ENCODE measurements at places on chromosomes 1 and 21.

DNA sequence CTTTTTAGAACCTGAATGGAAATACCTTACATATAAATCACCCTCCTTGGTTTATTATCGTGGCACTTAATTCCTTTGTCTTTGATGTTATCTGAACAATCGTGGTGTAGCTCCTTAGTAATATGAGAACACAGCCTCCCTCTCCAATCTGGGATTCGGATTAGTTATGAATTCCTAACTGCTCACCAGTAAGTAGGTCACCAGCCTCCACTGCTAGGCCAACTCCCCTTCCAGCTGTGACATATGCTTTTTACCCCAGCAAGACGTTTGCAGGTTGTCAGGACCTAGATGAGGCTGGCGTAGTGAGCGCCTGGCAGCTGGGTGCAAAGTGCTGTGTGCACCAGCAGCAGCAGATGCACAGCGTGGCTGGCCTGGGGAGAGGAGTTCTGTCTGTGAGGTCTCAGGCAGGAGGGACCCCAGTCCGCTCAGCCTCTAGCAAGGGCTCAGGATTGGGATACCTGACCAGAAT, 38.2 kb downstream of the NTPCR start:
- peak; percentile 41 for DNase-seq

DNA sequence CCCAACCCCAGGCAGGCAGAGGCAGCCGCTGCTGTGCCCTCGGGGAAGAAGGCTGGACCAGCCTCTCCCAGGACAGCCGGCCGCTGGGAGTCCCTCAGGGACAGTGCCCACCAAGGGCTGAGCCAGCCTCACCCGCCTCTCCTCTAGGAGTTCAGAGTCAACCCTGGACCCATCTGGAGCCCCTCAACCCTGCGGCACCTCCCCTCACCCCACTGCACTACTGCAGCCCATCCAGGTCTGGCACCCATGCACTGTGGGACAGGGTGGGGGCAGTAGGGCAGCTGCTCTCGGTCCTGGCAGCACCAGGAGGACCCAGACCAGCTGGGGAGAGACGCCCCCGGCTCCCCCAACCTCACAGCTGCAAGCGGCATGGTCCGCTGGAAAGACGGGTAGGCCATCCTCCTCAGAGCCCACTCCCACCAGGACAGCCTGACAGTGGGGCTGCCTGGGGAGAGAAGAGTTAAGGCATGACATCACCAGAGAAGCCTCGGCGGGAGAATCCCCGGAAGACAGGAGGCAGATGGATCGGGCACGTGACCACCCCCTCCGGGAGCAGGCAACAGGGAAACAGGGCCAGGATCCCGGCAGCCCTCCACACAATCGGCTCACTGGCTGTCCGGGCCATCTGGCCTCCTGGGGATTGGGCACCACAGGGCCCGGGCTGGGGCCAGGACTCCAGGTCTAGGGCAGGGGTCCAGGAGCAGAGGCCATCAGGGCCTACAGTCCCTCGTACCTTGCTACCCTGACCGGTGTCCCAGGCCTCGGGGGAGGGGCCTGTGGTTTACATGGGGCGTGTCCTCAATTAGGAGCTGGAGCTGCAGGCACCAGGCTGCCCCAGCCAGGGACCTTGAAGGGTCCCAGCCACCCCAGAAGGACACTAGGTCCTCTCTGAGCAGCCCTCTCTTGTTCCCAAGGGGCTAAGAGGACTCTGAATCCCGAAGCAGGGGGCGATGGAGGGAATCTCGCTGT, 3.1 kb downstream of the ACAP3 start:
- DNase-seq: peak; percentile 64

- no peak for DNase-seq
Measured at GRCh38 chr21:36706951-36707762, 8.2 kb downstream of the SIM2 start.

DNA sequence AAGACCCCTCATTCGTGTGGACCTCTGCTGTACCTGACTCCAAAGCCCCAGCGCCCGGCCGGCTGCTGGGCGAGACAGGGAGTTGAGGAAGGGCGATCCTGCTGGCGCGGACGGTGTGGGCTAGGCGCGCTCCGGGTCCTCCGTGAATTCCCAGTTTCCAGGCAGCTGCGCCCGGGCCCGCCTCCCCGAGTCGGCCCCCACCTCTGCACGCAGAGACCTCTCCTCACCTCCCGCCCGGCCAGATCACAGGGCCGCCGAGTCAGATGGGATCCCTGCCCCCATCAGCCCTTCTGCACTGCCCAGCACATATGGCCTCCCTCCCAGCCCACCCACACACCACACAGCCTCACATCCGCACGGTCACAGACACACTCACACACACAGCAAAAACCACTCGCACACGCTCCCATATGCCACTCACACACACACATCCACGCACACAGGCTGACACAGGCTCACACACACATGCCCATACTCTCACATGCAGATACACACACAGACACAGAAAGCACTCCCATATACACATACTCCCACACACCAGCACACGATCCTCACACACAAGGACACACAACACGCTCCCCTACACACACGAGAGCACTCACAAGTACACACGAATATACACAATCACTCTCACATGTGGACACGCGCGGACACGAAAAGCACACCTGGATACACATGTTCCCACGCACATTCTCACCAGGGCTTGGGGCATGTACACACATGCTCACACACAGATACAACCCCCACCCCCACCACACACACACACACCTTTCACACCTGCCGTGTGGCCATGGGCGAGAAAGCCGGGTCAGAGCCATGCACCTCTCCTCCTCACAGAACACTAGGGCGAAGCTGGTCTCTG, 7.2 kb upstream of the GUCA2B start:
- DNase-seq: no peak

- no peak for DNase-seq
Measured at GRCh38 chr21:44762221-44763049, 39.2 kb downstream of the UBE2G2 start.

DNA sequence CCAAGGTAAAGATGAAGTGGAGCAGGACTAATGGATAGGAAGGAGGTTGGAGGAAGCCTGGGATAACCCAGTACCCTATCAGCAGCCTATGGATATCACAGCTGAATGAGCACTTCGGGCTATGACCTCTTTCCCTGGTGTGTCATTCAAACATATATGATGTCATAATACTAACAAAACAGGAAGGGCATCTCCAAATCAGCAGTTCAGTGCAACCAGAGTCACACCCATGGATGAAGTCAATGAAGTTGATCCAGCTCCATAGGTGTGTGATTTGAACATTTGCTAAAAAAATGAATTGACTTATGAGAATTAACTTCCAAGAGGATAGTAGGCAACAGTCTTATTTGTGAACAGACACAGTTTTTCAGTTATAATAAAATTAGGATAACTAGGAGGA, 1.7 kb upstream of the C1orf116 start:
- DNase-seq: peak; percentile 72

- DNase-seq: no peak
Measured at GRCh38 chr1:92461364-92462097, 25.2 kb downstream of the GFI1 start.

DNA sequence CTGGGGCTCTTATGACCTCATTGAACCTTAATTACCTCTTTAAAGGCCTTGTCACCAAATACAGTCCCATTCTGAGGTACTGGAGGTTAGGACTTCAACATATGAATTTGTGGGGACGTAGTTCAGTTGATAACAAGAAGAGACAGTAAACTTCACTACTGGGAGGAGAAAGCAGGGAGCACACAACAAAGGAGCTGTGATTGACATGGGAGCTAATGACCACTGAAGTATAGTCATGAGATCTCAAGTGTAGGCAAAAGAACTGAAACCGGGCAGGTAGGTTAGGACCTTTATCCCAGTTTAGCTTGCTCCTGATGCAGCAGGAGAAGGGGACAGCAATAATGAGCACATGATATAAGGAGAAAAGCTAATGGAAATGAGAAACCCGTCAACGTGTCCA, 11.8 kb upstream of the MAB21L3 start:
- no peak for DNase-seq

GRCh38 chr1:92752719-92753118, 32.2 kb downstream of the EVI5 start:
- DNase-seq: no peak

DNA sequence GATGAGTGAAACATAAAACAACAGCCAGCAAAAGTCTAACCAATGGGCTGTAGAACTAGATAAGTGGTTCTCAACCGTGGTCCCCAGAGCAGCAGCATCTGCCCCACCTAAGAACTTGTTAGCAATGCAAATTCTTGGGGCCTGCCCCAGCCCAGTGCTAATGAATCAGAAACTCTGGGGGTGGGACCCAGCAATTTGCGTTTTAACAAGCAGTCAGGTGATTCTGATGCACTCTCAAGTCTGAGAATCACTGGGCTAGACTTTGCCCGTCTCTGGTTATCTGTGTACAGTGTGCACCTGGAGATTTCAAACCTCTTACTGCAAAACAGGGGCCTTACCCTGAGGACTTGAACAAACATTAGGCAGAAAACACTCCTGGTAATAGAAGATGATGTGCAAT, 66.5 kb downstream of the PLXNA2 start:
- no peak for DNase-seq

DNA sequence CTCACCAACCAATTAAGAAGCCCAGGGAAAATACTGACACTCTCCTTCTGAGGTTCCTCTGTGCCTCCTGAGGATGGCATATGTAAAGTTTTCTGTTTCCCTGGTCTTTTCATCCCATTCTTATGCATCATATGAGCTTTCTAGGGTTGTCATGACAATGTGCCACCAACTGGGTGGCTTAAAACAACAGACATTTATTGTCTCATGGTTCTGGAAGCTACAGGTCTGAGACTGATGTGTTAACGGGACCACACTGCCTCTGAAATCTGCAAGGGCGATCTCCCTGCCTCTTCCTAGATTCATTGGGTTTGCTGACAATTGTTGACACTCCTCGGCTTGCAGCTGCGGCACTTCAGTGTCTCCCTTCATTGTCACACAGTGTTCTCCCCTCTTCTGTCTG, 308.4 kb downstream of the RGS7 start:
- no peak for DNase-seq

DNA sequence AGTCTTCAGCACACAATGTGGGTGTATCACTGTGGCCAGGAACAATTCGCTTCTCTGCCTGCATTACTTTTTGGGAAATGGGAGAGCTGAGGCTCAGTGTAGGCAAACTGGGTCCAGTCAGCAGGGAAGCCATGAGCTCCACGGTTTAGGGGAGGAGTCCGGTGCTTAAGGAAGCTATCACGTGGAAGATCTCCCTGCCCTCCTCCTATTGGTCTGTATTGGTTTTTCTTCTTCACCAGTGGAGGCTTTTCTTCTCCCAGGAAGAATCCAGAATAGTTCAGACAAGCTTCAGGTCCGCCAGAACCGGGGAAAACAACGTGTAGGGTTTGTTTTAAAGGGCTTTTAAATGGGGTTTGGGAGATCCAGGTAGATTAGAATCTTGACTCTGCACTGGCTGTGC, 156.2 kb upstream of the CAMK1G start:
- no peak for DNase-seq

- no peak for DNase-seq
Measured at GRCh38 chr1:33322109-33322508, 1.2 kb upstream of the A3GALT2 start.

DNA sequence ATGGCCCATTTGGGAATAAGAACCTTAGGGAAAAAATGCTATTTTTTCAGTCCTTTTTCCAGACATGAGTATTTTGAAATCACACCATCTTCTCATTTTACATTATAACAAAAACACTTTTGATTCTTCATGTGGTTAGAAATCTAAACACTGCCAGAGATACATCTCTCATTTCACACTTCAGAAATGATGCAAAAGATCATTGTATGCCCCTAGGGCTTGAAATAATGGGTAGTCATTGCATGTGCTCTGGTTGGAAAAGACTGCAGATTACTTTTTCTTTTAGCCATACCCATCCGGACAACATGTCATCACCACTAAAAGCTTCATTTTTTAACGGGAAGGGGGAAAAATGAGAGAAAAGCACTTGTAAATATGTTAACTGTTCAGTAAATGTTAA, 1152.2 kb upstream of the ADGRL4 start:
- no peak for DNase-seq

DNA sequence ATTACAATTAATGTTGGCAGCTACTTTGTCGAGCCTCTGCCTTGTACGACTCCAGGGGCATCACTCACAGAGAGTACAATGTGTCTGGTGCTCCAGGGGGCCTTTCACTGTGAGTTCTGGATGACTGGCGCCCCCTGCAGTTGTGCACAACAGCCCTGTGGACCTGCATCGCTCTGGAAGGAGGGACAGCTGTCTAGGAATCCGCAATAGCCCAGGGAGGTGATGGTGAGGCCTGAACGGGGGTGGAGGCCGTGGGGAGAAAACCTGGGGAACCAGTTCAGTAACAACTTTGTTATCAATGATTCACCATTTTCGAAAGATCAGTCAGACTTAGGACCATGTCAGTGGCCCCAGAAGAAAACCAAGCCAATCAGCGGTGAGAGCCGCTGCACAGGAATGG, 189.1 kb downstream of the KAZN start:
- no peak for DNase-seq

GRCh38 chr1:193609592-193609991, 423.2 kb upstream of the B3GALT2 start:
- DNase-seq: no peak

DNA sequence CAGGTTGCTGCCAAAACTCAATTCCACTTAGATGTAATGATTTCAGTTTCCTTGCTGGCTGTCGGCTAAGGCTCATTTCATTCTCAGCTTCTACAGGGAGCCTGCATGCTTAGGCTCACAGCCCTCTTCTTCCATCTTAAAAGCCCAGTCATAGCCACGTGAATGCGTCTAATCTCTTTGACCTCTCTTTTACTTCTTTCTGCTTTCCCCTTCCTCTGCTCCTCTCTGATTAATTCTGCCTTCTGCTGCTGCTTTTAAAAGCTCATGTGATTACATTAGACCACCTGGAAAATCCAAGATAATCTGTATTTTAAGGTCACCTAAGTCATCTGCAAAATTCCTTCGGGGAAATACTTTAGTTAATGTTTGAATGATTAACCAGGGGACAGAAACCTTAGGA, 812.8 kb upstream of the BRINP3 start:
- DNase-seq: peak; percentile 36

GRCh38 chr1:53577761-53578100, 118.5 kb downstream of the DMRTB1 start:
- DNase-seq: no peak

DNA sequence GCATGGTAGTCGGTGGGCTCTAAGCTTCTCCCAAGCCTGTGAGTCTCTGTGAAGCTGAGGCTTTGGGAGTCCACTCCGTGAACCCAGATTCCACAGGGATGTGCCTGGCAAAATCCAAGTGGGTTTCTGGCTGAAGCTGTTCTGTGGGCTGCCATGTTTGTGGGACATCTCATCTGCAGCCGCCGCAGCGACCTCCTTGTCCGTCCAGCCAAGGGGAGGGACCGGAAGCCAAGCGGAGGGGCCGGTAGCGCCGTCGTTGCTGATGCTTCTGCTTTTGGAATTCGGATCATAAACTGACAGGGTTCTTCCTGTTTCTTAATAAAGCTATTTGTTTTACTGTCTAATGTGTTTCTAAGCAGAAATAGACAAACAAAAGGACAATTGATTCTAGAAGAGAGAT, 13.3 kb downstream of the KIF26B start:
- no peak for DNase-seq

GRCh38 chr1:220093361-220094015, 444 bp upstream of the IARS2 start:
- DNase-seq: no peak

Data from RCC 7860 (cell line).